ENCODE measurements at places on chromosomes 4 and X.

GRCh38 chrX:42149281-42149680, 225.9 kb upstream of the CASK start:
- no peak for DNase-seq

- DNase-seq: peak; percentile 53
Observed at GRCh38 chrX:69618803-69619202, 2.9 kb downstream of the EDA start.

DNA sequence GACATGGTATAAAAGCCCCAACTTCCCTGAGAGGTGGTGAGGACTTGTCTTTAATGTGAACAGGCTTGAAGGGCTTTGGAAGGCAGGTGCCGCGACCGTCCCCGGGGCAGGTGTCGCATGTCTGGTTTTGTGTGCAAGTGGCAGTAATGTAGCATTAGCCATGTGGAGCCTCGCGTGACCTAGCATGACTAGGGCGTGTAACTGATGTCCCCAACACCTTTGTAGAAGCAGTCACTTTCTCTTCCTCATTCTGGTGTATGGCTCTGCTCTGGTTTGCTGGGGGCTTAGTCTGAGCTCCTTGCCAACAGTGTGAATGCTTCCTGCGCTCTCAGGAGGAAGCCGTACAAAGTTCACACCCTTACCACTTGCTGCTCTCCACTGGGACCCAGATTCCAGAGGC, 145.7 kb downstream of the AMMECR1 start:
- no peak for DNase-seq

DNA sequence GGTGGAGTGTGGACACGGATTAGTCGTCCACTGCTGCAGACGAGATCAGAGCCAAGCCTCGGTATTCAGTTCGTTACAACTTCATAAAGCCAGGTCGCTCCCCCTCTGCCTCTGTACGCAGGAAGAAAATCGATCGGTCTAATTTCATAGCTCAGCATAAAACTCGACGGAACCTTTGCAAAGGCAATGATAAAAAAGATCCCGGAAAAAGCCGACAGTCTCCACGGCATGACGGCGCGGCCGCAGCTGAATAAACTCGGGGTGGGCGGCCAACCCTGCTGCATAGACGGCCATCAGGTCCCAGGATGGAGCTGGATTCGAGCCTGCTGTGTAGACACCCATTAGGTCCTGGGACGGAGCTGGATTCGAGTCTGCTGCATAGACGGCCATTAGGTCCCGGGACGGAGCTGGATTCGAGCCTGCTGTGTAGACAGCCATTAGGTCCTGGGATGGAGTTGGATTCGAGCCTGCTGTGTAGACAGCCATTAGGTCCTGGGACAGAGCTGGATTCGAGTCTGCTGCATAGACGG, 113.8 kb upstream of the PPP2R3B start:
- no peak for DNase-seq

DNA sequence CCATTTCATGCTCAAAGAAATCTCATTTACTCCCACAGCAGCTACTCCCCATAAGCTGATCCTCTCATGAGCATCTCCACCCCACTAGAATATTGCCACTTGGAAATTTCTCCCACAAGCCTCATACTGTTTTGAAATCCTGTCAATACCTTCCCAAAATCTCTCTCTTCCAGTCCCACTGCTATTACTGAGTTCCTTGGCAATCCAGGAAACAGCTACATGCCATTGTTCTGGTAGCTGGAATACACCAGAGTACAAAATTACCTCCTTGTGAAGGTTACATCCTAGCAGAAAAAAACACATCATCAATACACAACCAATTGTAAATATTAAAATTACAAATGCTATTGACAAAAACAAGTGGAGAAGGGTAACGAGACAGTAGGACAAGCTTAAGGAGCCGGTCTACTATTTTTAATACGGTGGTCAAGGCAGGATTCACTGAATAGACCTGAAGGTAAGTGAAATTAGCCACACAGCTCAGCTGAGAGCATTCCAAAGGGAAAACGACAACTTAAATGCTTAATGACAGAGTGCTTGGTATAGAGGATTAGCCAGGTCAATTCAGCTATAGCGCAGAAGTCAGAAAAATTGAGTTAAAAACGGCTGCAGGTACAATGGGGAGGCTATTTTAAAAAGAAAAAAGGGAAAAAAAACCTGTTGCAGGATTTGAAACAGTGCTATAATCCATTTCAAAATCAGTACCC, 6.4 kb downstream of the RPL9 start:
- DNase-seq: no peak

GRCh38 chr4:139212900-139213299, 35.9 kb upstream of the ELF2 start:
- no peak for DNase-seq

DNA sequence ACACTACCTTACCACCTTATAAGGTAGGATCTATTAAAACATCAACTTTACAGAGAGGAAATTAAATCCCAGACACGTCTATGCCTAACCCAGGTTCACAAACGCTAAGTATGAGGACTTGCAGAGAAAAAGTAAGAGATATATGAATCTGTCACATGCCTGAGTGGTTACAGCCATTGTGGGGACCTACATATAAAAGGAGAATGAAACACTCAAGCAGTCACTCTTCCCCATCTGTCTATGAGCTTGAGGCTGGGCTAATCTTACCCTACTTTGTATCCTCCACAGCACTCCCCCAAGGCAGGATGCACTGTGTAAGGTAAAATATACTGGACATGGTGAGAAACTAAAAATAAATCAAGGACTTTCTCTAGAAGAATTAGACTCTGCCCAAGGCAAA, 339.9 kb downstream of the HNRNPD start:
- DNase-seq: no peak

- DNase-seq: no peak
Observed at GRCh38 chrX:37862851-37863250, 15.5 kb upstream of the DYNLT3 start.

GRCh38 chr4:143357161-143357845, 20.6 kb downstream of the GAB1 start:
- no peak for DNase-seq

DNA sequence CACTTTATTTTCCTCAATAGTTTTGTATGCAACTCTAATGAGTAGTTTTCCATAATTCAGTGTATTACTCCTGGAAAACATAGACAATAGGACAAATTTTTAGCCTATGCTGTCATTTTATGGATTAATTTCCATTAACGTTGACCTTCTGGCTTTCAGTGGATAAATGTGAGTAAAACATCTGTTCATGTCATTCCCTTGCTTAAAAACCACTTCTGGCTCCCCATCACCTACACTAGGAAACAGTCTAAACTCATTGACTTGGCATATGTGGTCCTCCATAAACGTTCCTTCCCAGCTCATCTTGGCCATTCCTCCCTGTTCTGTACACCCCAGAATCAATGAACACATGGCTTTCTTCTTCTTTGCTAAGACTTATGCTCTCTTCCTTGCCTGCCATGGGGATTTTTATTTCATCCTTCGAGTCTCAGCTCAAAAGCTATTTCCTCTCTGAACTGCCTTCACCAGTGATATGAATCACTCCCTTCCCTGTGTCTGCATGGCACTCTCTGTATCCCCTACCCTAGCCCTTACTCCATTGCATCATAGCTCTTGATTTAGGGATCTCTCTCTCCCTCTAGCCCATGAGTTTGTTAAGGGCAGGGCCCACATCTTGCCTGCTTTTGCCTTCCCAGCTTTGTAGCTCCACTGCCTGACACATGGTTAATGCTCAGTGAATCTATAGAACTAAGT, 34.8 kb downstream of the DOCK11 start:
- no peak for DNase-seq

- DNase-seq: peak; percentile 59
Observed at GRCh38 chr4:110510955-110511544, 35.1 kb downstream of the ENPEP start.

GRCh38 chr4:22719218-22719617, 26.5 kb downstream of the GBA3 start:
- DNase-seq: no peak

GRCh38 chr4:121140716-121141460, 23.2 kb downstream of the TNIP3 start:
- DNase-seq: no peak

DNA sequence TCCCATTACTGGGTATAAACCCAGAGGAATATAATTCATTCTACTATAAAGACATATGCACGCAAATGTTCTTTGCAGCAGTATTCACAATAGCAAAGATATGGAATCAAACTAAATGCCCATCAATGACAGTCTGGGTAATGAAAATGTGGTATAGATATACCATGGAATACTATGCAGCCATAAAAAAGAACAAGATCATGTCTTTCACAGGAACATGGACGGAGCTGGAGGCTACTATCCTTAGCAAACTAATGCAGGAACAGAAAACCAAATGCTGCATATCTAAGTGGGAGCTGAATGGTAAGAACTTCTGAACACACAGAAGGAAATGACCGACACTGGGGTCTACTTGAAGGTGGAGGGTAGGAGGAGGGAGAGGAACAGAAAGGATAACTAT, 42.6 kb downstream of the LNX1 start:
- DNase-seq: no peak

DNA sequence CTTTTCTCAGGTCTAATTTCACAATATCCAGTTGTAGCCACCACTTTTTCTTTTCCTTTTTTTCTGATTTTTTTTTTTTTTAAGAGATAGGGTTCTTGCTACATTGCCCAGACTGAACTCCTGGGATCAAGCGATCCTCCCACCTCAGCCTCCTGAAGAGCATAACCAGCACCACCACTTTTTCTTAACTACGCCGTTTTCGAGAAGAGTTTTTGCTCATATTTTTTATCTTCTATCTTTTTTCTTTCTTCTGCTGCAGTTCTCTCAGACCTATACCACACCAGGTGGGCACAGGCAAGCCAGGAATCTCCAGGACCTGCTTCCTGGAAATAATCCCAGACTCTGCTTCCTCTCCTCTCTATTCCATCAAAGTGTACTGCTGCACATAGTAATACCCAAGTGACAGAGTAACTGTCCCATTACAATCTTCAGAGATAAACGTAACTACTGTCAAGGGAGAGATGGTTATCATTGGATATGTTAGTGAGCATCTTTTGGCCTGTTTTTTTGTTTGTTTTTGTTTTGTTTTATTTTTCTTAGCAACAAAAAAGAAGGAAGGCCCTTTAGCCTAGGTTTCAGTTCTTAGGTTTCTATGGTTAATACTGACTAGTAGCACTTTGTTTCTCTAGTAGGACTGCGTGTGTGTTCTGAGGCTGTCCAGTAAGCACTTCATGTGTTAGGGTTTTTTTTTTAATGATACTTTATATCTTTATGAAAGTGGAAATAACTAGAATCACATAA, 59.2 kb upstream of the TXK start:
- no peak for DNase-seq

DNA sequence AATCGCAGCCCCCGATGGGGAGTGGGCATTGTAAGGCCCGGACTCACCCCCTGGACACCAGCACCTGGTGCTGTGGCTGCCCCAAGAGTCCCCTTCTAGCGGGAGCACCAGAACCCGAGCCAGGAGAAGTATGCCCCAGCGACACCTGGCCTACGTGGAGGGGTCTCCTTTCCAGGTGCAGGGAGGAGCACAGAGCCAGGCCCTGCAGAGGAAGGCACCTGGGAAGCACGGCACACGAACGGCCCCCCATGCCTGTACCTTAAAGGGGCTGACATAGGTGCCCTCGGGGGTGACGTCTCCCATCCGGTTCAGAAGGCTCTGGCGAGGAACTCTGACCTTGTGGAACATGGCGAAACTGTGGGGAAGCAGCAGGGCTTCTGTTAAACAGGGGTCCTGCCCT, 41.2 kb downstream of the ACOX3 start:
- DNase-seq: no peak

GRCh38 chrX:69063486-69063885, 101.8 kb downstream of the PJA1 start:
- no peak for DNase-seq

GRCh38 chr4:185096032-185096653, 46.9 kb upstream of the SLC25A4 start:
- peak; percentile 78 for DNase-seq

DNA sequence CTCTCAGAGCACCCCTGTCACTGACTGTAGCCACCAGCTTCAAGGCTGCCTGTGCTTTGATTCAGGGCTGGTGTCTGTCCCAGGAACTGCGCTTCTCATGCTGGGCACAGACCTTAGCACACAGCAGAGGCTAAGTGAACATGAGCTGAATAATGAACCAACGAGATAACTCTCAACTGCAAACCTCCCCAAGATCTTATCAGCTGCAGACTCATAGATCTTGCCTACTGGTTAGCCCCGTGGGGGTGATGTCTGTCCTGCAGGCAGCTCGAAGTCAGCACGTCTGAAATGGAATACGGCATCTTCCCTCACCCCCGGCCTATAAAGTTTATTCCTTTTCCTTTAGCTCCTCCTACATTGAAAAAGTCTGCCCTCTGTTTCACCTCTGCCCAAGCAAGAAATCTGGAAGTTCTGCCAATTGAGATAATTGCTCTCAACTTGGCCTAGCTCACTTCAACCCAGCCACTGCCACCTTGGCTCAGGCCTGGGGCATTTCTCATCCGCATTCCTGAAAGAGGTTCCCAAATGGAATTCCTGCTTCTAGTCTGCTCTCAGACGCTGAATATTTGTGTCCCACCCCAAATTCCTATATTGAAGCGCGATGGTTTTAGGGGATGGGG, 73.7 kb downstream of the GATB start:
- no peak for DNase-seq

DNA sequence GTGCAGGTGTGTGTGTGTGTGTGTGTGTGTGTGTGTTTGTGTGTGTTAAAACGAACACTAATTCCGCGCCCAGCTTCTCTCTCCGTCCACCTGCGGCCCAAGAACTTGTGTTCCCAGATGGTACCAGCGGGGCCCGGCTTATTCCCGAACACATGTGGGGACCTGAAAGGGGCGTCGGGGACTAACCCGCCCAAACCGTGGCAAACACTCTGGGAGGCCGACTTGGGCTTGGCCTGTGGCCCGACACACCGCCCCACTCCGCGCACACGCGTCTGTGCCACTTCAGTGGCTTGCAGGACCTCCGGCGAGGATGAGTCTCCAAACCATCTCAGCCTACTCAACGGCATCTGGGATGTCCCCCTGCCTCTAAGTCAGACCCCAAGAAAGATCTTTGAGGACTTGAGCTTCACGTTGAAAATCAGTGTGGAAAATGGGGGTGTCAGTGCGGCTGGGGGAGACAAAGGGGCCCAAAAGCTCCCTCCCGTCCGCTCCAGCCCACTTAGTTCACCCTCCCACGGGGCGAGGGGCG, 790 bp upstream of the HHIP start:
- DNase-seq: no peak

DNA sequence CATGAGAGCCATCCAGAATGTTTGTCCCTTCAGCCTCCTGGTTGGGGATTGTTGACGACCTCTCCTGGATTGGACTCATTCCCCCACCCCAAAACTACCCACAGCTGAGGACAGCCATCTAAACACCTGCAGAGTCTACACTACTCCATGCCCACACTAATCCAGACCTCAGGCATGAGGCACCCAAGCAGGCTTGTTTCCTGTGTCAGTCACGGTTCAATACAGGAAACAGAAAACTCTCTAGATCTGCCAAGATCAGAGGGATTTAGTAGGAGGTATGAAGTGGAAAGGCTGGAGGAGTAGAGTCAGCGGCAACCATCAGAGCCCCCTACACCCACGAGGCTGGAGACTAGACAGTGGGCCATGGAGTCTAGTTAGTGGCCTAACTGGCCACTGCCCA, 37.7 kb downstream of the HAND2 start:
- no peak for DNase-seq

GRCh38 chrX:23720117-23720677, 22.9 kb downstream of the ACOT9 start:
- no peak for DNase-seq

GRCh38 chr4:3611778-3612177, 79.6 kb upstream of the LRPAP1 start:
- DNase-seq: no peak

GRCh38 chrX:38516196-38516774, 45.1 kb upstream of the TSPAN7 start:
- DNase-seq: no peak

Measured in SK-MEL-5 (cell line).